Kidney (tissue), 22 donors: ENCODE measurements at places on chromosomes 5 and 9.

DNA sequence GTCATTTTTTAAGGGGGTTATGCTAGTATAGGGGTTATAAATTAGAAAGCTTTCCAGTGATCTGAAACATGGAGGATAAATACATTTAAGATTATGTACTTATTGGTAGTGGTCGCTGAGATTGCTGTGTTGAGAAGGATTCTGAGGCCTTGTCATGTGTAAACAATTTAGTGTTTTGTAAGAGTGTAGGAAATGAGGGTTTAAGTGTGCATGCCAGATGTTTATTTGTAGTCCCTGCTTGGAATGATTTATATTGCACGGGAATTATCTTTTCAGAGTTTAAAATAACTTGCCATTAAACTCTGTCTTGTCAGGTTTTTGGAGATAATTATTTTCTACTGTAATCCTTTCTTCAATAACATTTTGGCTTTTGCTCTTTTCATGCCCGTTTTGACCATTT, 19.4 kb downstream of the ZNF618 start:
- no peak for DNase-seq

- DNase-seq = no peak
These were observed 202.3 kb downstream of the AOPEP start for GRCh38 chr9:94928691-94929368.

- no peak for DNase-seq
These were observed 40.5 kb upstream of the CCDC112 start for GRCh38 chr5:115336964-115337363.

DNA sequence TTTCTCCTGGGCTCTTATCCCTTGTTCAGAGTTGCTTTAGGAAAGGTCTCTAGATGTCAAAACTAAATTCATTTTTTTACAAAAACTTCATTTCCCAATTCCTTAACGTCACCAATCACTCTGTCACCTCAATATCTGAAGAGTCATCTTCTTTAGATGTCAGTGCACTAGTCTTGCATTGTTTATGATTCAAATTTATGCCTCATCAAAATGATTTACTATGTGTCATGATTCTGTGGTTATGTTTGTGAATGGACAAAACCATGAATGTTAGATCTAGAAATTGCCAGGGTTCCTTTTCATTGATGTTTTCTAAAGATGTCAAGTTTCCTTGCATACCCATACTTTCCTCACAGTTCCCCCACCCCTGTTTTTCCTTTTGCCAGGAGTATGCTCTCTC, 21.5 kb downstream of the CWC27 start:
- DNase-seq = no peak

GRCh38 chr5:154625031-154625430, 130.1 kb upstream of the LARP1 start:
- DNase-seq = no peak

DNA sequence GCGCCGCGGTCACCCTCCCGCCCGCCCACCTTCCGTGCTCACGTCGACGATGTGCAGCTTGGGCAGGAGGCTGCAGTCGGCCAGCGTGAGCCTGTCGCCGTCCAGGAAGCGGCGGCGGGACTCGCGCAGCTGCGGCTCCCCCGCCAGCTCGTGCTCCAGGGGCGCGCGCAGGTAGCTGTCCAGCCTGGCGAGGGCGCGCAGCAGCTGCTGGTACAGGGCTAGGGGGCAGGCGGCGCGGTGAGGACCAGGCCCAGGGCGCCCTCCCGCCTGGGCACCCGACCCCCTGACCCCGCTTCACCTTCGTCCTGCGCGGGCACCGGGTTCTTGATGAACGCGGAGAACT, 1.5 kb downstream of the CLIC3 start:
- DNase-seq = peak; percentile 54

- DNase-seq = no peak
These were observed 24.8 kb upstream of the UBAP1 start for GRCh38 chr9:34154057-34154456.

GRCh38 chr5:150582241-150583109, 58.0 kb upstream of the SYNPO start:
- peak; percentile 88 for DNase-seq

DNA sequence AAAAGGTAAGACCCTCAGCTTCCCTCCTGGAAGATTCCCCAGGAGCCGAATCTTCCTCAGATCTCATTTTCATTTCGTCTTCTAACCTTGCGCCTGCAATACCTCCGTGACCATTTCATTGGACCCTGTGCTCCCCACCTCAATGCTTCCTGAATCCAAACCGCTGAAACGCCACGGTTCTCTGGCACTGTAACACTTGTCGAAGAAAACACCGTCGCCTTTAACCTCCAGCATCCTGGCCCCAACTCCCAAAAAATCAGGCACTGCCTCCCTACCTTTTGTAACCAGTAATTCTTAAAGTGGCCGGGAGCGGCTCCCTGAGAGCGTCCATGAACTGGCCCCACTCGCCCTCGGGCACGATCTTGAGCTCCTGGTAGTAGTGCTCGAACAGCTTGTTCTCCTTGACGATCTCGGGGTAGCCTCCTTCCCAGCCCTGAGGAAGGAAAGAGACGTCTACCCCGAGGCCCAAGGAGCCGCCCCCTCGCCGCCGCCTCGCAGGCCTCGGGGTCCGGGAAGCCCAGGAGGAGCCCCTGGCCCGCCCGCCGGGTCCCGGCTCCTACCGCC, 438 bp downstream of the NSUN2 start:
- no peak for DNase-seq

DNA sequence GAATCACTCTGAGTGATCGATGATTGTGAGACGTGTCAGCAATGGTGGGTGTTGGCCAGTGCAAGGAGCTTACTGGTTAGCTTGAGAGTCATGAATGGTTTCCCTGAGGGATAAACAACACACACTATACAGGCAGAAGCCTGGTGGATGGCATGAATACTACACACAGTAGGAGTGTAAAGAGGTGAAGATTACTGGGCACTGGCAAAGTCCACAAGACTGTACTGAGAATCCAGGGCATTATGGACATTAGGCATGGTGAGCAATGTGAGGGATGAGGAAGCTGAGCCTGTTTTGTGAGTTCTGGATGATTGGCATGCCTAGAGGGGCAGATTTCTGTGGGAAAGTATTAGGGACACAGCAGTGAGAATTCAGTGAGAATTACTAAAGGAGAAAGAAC, 71.3 kb downstream of the KDM4C start:
- DNase-seq = no peak

DNA sequence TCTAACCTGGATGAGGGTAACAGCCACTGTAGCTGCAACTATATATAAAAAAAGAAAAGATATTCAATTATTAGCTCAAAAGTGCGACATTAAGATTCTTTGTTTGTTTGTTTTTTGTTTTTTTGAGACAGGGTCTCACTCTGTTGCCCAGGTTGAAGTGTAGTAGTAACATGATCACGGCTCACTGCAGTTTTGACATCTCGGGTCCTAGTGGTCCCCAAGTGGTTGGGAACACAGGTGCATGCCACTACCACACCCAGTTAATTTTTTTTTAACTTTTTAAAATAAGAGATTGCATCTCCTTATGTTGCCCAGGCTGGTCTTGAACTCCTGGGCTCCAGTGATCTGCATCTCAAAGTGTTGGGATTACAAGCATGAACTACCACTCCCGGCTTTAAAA, 61.8 kb downstream of the MEF2C start:
- DNase-seq = no peak

DNA sequence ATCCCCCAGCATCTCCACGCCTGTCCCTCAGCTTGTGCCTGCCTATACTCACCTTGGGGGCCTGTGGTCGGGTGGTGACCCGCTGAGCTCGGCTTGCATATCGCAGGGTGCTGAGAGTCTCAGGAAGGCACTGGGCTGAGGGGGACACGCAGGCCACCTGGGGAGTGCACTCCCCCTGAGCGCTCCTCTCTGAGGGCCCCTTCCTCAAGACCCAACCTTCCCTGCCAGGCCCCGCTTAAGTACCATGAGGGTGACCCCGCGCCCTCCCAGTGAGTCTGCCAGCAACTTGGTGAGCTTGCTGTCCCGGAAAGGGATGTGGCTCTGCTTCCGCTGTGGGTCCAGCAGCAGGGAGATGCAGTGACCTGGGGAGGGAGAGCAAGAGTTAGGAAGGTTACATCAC, 4.1 kb downstream of the KIF12 start:
- peak; percentile 72 for DNase-seq

GRCh38 chr9:682633-683508, 158.6 kb upstream of the DMRT1 start:
- no peak for DNase-seq

- no peak for DNase-seq
These were observed 18.1 kb upstream of the COL5A1 start for GRCh38 chr9:134623258-134624066.

- no peak for DNase-seq
These were observed 40.2 kb upstream of the PALM2AKAP2 start for GRCh38 chr9:109739760-109740159.

DNA sequence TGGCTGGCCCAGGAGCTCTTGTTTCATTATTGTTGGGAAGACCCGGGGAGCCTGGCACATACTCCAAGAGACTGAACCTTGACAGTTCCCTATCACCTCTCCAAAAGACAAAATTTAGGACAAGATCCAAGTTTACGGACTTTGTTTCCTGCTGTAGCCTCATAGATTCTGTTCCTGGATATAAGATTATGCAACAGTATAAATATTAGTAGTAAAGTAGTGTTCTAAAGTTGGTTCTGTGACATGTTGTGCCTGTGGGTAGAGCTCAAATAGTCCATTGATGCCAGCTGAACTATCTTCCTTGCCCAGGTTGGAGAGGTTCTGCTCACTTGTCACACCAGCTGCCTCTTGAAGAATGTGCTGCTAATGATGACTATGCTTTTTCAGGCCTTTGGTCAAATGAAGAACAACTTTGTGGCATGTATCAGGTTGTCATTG, 430.2 kb downstream of the DMAC1 start:
- DNase-seq = no peak

GRCh38 chr5:126014676-126015075, 408.5 kb upstream of the GRAMD2B start:
- no peak for DNase-seq

DNA sequence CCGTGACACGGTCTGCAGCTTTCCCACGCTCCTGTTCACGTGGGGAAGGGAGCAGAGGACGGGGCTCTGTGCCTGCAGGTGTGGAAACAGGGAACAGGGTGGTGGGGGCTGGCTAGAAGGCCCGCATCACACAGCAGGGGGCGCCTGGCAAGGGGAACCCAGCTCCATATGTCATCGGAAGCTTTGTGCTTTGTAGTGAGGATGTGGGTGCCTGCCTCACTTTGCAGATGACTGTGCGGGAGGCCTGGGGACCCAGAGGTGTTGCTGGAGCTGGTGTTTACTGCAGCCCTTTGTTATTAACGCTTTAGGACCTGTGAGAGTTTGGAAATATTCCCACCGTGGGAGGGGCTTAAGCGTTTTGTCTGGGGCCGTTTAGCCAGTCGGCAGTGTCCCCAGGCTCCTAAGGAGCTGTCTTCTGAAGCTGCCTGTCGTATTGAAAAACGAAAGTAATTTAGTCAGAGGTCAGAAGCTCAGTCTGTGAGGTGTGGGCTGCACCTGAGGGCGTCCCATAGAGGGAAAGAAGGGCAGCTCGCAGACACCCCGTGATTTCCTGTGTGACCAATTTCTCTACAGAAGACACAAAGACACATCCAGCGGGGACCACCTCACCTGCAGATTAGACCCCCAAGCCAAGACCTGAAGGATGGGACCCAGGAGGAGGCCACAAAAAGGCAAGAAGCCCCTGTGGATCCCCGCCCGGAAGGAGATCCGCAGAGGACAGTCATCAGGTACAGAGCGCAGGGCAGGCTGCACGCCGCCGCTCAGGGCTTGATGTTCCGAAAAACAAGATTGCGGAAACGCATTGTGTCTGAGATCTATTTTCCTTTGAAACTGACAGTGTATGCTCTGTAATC, 9.1 kb downstream of the MAN1B1 start:
- DNase-seq = no peak

- DNase-seq = no peak
These were observed 763.9 kb upstream of the FAM174A start for GRCh38 chr5:99771296-99771695.

DNA sequence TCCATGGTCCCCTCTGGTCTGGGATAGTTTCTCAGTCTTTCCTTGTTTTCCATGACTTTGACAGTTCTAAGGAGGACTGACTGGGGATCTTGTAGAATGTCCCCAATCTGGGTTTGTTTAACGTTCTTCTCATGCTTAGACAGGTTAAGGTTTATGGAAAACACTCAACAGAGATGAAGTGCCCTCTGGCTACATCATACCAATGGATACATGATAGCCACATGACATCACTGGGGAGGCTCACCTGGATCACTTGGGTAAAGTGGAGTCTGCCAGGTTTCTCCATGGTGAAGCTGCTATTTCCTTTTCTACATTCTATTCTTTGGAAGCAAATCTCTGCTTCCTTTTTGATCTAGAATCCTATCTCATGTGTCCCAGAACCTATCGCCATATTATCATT, 23.8 kb upstream of the ALDH1B1 start:
- DNase-seq = no peak

- DNase-seq = no peak
These were observed 140.4 kb upstream of the KLF9 start for GRCh38 chr9:70554881-70555280.

DNA sequence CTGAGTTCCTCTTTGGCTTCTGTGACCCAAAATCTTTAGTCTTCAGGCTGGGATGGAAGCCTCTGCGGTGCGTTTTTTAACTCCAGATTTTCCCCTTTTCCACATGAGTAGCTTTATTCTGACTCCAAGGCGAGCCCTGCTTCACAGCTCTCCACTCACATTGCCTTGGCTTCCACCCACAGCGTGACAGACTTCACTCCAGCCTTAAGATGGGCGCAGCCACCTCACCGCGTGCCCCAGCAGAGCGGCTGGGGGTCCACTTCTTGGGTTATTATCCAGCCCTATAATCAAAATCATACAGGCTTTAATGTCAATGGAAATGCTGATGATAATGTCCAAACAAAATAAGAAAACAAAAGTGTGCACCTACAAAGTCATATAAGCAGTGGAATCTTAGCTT, 1.2 kb downstream of the EXOC3 start:
- no peak for DNase-seq

GRCh38 chr5:147303976-147304375, 69.2 kb downstream of the STK32A start:
- no peak for DNase-seq

DNA sequence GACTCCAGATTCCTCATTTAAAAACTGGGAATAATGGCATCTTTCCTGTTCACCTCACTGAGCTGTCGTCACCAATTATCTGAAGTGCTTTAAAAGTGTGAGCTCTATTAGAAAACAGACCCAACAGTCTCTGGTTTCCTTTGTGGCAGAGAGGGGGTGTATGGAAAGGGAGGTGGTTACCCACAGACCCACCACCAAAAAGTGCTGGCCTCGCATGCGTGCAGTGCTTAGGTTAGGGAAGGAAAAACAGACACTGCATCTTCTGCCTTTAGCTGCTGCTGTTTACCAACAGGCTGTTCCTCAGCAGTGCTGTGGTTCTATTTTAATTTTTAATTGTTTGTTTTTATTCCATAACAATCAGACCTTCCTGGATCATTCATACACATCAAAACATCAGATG, 249.6 kb downstream of the PIK3R1 start:
- DNase-seq = no peak

- DNase-seq = no peak
These were observed 101.9 kb upstream of the SLC44A1 start for GRCh38 chr9:105142406-105143135.

GRCh38 chr5:177295924-177296323, 7.6 kb downstream of the RAB24 start:
- DNase-seq = peak; percentile 67
